ENCODE measurements at places on chromosomes 3 and 15.

- DNase-seq = no peak
Observed at GRCh38 chr3:135792858-135793475, 172.6 kb upstream of the PPP2R3A start.

DNA sequence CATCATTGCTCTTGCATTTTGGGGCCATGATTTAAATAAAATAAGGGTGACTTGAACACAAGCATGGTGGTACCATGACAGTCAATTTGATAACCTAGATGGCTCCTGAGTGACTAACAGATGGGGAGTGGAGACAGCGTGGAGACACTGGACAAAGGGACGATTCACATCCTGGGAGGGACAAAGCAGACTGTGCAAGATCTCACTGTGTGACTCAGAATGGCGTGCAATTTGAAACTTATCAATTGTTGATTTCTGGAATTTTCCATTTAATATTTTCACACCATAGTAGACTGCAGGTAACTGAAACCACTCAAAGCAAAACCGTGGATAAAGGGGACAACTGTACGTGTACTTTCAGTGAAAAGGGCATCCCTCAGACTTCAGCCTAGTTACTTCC is 25.5 kb downstream of the MCCC1 start:
- no peak for DNase-seq

DNA sequence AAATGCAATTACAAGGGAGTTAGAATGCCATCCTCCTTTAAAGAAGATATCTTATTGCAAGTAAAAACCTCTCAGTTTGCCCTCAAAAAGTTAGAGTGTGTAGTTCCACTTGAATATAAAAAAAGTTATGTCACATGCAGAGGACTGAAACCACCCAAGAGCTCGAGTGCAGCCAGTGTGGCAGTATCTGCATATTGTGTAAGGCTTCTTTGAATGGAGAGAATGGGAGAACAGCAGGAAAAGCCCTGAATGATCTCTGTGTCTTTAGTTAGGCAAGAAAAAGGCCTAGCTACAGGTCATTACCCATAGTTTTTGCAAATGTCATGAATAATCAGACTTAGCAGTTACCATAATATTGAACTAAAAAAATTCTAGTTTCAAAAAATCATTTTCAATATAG is 13.9 kb upstream of the TEX9 start:
- DNase-seq = no peak

DNA sequence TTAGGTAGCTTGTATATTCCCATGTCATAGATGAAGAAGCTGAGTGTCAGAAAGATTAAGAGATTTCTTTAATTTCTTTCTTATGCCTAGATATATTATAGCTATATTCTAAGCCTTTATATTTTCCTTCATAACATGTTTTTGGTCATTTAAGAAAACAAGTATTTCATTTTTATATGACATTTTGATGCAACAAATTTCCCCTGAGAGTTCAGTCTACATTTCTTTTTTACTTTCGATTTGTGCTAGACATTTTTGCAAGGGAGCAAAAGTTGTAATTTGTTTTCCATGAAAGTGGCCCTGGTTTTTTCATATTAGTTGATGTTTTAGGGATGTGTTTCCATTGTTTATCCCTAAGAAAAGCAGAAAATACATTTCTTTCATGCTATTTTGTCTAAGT is 344.9 kb downstream of the NLGN1 start:
- no peak for DNase-seq

GRCh38 chr3:15263926-15264325 is 57.9 kb downstream of the CAPN7 start:
- DNase-seq = no peak

DNA sequence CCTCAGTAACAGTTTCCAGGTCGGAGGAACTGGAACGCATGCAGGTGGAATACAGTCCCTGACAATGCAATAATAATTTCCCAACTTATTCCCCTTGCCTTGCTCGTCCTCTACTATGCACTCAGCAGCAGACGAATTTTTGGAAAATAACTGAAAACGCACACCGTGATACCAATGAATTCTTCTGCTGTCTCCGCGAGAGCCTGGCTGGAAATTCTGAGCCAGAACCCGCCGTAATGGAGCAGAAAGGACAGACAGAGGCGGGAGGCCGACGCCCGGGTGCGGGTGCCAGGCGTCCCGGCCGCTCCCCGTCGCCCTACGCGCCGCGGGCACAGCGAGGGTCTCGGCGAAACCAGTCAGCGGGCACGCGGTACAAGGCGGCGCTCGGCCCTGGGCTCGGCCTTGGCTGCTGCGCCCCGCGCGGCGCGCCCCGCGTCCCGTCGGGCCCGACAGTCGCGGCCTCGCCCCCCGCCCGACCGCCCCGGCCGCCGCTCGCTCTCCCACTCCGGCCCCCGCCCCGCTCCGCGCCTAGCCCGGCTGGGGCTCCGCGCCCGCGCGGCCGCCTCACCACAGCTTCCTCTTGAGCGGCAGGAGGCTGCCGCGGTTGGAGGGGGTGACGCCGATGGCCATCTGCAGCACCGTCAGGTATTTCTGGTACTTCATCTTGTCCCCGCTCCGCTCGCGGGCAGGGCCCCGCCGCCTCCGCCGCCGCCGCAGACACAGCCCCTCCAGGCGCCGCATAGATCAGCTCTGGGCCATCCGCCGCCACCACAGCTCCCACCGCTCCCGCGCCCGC is 114.5 kb upstream of the GOLGA8J start:
- DNase-seq = no peak

GRCh38 chr3:1197051-1197450 is 104.2 kb downstream of the CNTN6 start:
- no peak for DNase-seq

GRCh38 chr15:50162969-50163718 is 18.9 kb upstream of the SLC27A2 start:
- DNase-seq = no peak

GRCh38 chr3:41502023-41502422 is 302.7 kb downstream of the CTNNB1 start:
- no peak for DNase-seq

DNA sequence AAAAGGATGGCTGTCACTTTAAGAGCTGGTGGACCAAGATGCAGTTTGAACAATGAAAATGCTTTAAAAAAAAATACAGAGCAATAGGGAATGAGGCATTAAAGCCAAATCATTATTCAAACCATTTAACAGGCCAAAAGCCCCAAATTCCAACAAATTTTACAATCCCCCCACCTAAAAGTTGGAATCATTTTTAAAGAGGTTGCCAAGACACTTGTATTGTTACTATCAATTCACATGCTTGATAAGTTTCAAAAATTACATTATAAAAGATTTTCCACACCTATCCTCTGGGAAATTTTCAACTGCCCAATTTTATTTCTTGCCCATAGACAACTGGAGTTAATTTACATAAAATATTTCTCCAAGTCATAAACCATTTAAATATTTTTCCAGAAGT is 192.3 kb upstream of the ARHGEF26 start:
- DNase-seq = no peak

GRCh38 chr3:169868369-169868768 is 1.4 kb downstream of the LRRC31 start:
- no peak for DNase-seq

- DNase-seq = no peak
Observed at GRCh38 chr15:23912191-23912590, 225.1 kb upstream of the NDN start.

DNA sequence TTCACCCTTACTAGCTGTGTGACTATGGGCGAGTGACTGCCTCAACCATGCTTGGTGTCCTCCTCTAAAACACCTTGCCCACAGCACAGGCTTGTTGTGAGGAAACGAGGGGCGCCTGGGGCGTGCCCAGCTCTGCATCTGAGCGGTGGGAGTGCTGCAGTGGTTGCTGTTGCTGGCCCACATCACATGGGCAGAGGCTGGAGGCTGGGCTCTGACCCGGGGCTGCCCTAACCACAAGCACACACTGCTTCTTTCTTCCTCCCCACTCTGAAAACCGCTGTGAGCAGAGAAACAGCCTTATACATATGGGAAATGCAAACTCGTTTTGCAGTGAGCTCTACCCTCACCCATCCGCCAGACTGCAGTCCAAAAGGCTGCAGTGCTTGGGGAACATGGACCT is 74.8 kb upstream of the RPL32 start:
- no peak for DNase-seq

DNA sequence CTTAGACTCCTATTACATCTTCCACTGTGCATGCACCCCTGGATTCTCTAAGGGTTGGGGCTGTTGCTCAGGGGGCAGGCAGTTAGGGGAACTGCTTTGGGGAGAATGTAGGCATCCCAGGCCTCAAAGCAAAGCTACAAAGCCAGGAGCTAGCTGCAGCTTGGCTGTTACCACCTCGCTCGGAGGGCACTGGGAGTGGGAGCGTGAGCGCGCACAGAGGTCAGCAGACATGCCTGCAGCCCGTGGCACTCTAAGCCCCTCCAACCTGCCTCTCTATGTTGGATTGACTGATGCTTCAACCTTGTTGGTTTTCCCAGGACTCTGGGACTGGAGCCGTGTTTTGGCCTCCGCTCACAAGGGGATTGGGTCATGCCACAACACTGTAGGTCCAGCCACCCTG is 69.8 kb downstream of the CPN2 start:
- DNase-seq = no peak

DNA sequence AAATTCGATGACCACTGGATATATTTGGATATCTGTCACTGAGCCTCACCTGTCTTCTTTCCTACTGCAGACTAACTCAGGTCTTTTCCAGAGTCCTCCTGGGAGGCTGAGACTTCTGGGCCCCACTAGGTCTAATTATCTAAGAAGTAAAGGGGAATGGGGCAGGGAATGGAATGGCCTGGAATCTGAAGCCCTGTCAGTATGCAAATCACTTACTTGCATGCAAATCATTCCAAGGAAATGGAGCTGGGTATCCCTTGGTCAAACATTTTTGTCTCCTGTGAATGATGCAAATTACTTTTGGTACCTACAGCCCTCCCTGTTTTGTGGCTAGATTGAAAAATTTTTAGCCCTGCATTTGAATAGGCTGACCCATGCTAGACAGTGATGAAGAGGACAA is 5.3 kb upstream of the SPSB4 start:
- no peak for DNase-seq

GRCh38 chr3:42043099-42043813 is 47.9 kb upstream of the TRAK1 start:
- no peak for DNase-seq
